Naive thymus-derived CD8-positive, alpha-beta T cell (primary cell): ENCODE measurements at places on chromosomes 12 and 14.

DNA sequence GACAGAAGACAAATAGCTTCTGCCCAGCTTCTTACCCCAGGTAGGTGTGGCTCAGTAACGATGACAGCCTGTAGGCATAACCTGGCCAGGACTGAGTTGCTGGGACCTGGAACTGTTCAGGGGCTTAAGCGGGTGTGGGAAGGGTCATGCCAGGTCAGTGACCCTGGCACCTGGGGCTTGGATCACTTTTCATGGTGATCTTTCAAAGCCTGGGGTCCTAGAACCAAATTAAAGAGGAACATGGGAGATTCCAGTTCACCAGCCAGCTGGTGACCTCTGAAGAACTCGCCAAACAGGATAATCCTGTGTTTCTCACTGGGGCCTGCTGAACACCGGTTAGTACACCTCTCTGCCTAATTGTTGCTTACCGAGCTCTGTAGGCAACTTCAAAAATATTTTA lies 102.6 kb upstream of the LMNTD1 start:
- DNase-seq, result no peak

- no peak for DNase-seq
These were observed 11.4 kb upstream of the NOPCHAP1 start for GRCh38 chr12:104974626-104975290.

DNA sequence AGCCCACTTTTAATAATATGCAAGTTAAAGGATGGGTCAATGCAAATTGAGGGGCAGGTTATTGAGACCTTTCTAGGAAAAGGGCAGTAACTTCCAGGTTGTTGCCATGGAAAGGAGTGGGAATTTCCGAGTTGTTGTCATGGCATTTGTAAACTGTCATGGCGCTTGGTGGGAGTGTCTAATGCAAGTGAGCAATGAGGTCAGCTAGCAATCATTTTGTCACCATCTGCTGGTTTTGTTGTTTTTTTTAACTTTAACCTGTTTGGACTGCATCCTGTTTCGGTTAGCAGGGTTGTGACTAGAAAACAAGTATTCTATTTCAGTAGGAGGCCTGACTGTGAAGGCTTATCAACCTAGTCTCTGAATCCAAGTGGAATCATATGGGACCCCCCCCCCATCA lies 85.8 kb upstream of the TSPAN11 start:
- DNase-seq, result no peak

- DNase-seq, result no peak
These were observed 194.8 kb upstream of the DCN start for GRCh38 chr12:91377436-91377835.

DNA sequence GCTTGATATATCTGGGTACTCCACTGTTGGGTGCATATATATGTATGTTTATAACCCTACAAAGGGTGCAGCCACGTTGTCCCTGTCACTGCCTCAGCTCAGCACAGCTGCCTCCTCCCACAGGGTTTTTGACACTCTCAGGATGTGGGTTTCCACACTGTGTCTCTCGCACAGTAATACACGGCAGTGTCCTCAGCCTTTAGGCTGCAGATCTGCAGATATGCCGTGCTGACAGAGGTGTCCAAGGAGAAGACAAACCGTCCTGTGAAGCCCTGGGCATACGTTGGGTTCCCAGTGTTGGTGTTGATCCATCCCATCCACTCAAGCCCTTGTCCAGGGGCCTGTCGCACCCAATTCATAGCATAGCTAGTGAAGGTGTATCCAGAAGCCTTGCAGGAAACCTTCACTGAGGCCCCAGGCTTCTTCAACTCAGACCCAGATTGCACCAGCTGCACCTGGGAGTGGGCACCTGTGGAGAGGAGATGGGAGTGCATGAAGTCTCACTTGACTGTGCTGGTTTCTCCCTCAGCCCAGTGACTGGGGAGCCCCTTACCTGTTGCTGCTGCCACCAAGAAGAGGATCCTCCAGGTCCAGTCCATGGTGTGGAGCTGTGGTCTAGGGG lies 498.7 kb downstream of the TMEM121 start:
- no peak for DNase-seq

- no peak for DNase-seq
These were observed 6.9 kb downstream of the SHMT2 start for GRCh38 chr12:57236201-57236924.

DNA sequence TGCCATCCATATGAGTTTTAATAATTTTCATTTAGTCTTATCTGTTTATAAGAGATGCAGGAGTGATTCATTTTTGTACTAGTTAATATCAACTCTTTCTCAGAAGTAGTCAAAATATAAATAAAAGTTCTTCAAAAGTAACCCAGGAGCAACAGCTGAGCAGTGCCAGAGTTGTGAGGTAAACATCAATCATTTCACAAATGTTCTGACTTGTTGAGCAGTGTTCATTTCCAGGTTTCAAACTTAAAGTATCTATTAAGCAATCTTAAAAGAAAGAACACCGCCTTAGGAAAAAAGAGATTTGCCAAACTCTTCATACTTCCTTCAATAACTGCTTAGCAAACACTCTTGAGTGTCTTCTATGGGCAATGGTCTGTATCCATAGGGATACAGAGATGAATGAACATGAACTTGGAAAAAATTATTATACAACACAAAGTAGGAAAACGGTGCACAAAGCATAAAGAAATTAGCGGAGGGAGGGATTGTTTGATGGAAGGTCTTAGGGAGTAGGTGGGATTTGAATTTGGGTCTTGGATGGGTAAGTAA lies 41.9 kb upstream of the POC1B start:
- no peak for DNase-seq

DNA sequence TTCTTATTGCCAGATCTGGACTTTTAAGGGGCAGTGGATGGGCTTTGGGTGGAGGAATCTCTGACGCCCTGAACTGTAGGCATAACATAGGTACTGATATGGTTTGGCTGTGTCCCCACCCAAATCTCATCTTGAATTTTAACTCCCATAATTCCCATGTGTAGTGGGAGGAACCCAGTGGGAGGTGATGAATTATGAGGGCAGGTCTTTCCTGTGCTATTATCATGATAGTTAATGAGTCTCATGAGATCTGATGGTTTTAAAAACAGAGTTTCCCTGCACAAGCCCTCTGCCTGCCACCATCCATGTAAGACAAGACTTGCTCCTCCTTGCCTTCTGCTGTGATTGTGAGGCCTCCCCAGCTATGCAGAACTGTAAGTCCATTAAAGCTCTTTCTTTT lies 160.0 kb upstream of the CRY1 start:
- no peak for DNase-seq

- no peak for DNase-seq
These were observed 48.7 kb downstream of the SETD3 start for GRCh38 chr14:99431986-99432385.

- DNase-seq, result no peak
These were observed 61.3 kb upstream of the GPR68 start for GRCh38 chr14:91305650-91306431.

DNA sequence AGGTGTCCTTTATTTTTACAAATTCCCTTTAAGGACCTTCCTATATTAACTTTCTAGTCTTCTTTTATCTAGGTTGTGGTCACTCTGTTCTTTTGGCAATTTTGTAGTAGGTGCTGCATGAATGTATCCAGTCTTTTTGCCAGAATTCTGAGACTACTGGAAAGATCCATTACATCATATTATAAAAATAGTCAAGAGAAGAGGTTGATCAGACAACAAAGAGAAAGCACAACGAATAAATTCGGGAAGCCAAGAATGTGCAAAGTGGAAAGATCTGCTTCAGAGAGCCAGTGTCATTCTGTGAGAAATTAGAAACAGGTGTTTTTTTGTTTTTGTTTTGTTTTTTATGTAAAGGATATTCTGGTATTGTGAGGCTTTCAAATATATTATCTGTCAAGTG lies 15.8 kb upstream of the SLC16A7 start:
- no peak for DNase-seq

DNA sequence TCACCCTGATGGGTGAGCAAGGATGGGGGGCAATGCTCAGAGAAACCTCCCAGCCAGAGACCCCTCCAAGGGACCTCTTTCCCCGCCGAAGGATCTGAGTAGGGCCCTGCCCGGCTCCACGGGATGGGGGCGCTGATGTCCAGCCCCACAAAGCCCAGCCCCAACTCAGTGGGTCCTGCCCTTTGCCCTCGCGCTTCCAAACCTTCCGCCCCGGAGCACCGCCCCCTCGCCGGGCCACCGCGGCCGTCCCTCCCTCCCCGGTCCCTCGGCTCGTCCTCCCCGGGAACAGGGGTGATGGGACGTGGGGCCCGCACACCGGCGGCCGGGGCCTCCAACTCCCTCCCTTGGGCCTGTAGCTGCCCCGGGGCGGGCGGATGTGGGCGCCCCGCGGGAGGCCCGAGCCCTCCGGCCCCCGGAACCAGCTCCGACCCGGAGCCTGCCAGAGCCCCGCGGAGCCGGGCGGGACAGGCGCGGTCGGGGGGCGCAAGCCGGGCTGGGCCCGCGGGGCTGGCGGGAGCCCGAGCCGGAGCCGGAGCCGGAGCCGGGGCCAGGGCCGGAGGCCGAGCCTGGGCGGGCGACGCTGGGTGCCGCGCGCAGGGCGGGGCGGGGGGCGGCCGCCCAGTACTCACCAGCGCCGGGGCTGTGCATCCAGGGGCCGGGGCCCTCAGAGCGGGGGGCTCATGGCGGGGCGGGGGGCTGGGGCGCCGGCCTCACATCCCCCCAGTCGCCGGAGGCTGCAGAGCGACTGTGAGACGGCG lies 386 bp downstream of the HDAC7 start:
- DNase-seq, result no peak

DNA sequence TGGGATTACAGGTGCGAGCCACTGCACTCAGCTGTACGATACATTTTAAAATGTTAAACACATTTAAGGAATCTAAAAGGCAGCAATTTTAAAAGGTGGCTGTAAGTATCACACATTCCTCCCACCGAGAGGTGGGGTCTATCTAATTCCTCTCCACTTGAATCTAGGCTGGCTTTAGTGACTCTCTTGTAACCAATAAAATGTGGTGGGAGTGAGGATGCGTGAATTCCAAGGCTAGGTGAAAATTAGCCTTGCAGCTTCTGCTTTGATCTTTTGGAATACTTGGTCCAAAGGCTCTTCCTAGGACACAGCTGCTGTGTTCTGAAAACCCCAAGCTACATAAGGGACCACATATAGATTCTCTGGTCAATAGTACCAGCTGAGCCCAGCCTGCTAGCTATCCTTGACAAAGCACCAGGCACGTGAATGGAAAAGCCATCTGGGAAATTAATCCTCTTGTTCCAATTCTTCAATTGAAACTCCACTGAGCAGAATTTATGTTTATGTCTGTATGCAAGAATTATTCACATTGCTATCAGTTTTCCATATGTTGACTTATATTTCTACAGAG lies 8.8 kb upstream of the GPRC5D start:
- no peak for DNase-seq

DNA sequence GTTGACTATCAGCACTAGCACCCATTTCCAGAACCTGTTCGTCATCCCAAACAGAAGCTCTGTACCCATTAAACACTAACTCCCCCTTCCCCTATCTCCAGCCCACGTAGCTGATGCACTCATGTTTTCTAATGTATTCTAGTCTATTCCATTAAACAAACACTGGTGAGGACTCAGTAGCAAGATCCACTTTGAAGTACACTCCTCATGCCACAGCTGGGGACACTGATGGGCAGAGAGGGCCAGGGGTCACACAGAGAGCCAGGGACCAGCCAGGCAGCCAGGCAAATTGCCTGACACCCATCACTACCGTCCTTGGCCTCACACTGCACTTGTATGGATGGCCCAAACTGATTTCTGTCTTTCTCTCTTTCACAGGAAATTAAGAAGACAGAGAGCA lies 269.9 kb upstream of the DIO3 start:
- DNase-seq, result no peak

DNA sequence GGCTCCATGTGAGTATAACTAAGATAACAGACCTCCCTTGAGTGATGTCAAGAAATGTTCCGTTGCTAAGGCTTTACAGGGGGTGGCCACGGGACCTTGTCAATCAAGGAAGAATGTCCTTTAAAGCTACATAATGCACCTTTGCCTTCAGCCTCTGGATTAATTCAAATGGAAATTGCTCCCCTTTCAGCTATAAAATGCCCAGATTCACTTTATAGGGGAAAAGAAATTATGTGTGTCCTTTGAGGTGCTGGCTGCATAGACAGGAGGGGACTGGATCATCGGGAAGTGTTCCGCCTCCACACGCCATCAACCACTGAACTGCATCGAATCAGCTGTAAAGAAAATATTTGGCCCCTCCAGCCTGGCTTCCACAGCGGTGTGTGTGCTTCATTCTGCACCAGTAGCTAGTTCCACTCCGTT lies 415.4 kb downstream of the DPF3 start:
- DNase-seq, result no peak

GRCh38 chr14:75626396-75626795 lies 34.3 kb downstream of the ERG28 start:
- no peak for DNase-seq

DNA sequence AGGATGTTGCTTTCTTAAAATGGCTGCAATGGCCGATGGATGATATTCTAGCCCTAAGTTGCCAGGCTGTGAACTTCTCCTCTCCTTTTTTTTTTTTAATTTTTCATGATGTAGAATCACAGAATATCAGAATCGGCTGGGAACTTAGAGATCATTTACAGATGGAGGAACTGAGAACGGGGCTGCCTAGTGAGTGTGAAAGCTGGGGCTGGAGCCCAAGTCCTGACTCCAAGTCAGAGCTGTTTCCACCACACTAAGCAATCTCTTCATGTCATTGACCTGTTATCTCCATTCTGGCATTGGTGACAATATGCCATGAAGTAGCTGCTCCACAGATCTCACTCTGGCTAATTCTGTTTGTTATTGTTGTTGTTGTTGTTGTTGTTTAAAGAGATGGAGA lies 121.7 kb downstream of the SLC38A1 start:
- DNase-seq, result no peak

DNA sequence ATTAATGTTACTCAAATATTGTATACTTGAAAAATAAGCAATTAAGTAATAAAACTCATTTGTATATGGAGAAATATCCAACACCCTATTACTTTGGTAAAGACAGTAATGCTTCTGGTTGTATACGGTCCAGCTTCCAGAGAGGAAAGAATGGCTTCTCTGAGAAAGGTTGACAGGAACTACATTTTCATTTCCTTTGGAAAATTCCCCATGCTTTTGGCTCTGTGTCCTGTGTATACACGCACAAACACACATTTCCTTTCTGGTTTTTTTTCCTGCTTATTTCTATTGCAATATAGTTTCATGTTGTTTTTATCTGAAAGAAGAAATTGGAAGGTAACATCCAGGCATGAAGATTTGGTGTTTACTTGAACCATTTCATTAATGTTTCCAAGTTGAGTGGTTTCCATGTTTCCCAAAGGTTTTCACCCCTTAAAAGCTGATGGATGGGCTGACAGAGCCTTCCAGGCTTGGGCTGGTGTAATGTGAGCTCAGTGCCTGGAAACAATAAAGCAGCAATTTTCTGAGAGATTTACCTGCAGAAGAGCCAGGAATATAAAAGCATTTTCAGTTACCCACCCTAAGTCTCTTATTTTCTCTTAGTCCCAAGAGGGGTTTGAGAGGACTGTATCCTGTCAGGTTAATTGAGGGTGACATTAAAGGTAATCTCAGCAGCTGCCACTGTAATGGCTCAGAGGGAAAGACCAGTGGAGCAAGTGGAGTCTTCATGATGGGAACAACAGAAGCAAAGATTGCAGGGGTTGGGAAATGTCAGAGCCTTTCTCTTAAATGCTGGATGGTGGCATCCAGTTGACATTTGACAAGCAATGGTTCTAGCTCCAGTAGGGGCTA lies 33.4 kb upstream of the TMTC1 start:
- DNase-seq, result no peak

- DNase-seq, result no peak
These were observed 601.8 kb downstream of the SLC16A7 start for GRCh38 chr12:60197589-60197988.
